ENCODE measurements at places on chromosomes 16 and 17. TPM values are rescaled to one million over a fixed set of nuclear protein-coding genes. Genes with fewer than 3 reads are reported as not detected.

Gene SEPTIN12
- not detected for total RNA-seq

Gene DNAI2
- total RNA-seq: 3.1 TPM

Gene TLCD3B
- 6.9 TPM for total RNA-seq

Gene CEP295NL
- total RNA-seq: not detected

Gene LRRC37A3
- total RNA-seq: 17.2 TPM

Gene CTCF
- 76.9 TPM for total RNA-seq

Gene AFMID
- total RNA-seq: 9.2 TPM

Gene BAIAP2
- total RNA-seq: 2.4 TPM

Gene CD300E
- not detected for total RNA-seq

Gene CDC6
- total RNA-seq: 69.9 TPM

Gene SLFN12L
- total RNA-seq: 110 TPM

Gene AATK
- total RNA-seq: 1.1 TPM

Gene GDE1
- total RNA-seq: 54.6 TPM

Gene TMEM170A
- 30.8 TPM for total RNA-seq

All from activated CD4-positive, alpha-beta memory T cell treated with anti-CD3 and anti-CD28 coated beads, Interleukin-2, amount 10 ng/mL, durations not matched to agents 7 days and 5 days (primary cell).